ENCODE measurements at places on chromosomes 2 and 18. TPM values are rescaled to one million over a fixed set of nuclear protein-coding genes. Genes with fewer than 3 reads are reported as not detected.
A peak's percentile ranks its signal among the peaks of the same experiment; 100 is the strongest.

- no peak overlapping the region for H3K27ac ChIP-seq
- H3K27me3 ChIP-seq: no peaks in the 10 kb centered on the region
- H3K36me3 ChIP-seq: no peaks in the 10 kb centered on the region
- H3K4me3 ChIP-seq: no peak overlapping the region
Observed at GRCh38 chr2:172031536-172031935, 31.8 kb downstream of the METAP1D start.

DNA sequence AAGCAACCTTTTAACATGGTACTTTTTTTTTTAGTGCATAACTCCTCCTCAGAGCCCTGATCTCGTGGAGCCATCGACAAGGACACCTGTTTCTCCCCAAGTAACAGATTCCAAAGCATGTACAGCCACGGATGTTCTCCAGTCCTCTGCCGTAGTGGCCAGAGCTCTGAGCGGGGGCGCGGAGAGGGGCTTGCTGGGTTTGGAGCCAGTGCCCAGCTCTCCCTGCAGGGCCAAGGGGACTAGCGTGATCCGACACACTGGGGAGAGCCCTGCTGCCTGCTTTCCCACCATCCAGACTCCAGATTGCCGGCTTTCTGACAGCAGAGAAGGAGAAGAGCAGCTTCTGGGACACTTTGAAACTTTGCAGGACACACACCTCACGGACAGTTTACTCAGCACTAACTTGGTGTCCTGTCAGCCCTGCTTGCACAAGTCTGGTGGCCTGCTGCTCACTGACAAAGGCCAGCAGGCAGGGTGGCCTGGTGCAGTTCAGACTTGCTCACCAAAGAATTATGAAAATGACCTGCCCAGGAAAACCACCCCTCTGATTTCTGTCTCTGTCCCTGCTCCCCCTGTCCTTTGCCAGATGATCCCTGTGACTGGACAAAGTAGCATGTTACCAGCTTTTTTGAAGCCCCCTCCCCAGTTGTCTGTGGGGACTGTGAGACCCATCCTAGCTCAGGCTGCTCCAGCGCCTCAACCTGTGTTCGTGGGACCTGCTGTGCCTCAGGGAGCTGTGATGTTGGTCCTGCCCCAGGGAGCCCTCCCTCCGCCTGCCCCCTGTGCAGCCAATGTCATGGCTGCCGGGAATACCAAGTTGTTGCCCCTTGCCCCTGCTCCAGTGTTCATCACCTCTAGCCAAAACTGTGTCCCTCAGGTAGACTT, 4.5 kb downstream of the KLF11 start:
- no peak overlapping the region for H3K27ac ChIP-seq
- H3K27me3 ChIP-seq: no peaks in the 10 kb centered on the region
- DNase-seq: no peak
- peaks cover 52% of the 10 kb centered on the region for H3K36me3 ChIP-seq
- H3K4me3 ChIP-seq: no peak overlapping the region

DNA sequence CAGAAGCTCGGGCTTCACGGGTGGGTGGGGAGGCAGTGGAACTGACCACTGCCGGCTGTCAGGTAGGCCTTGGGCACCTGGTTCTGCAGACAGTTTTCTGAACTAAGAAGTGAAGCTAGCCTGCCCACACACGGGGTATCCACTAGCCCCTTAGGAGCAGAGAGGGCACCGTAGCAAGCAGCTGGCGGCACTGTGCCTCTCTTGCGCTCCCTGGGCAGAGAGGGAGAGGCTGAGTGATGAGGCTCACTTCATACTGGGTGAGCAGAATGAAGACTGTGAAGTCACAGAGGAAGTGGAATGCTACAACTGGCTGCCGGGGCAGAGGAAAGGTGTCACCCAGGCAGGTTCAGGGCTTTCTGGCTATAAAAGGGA, 753 bp downstream of the ITPRIPL1 start:
- H3K4me1 ChIP-seq: peaks cover 35% of the 10 kb centered on the region
- no peaks in the 10 kb centered on the region for H3K27me3 ChIP-seq
- peak overlapping the region; percentile 69 for H3K4me3 ChIP-seq
- no peaks in the 10 kb centered on the region for H3K36me3 ChIP-seq

- no peak overlapping the region for H3K4me3 ChIP-seq
- H3K27ac ChIP-seq: no peak overlapping the region
- peaks cover 72% of the 10 kb centered on the region for H3K36me3 ChIP-seq
- H3K27me3 ChIP-seq: no peaks in the 10 kb centered on the region
Observed at GRCh38 chr2:171811245-171811628, 82.8 kb downstream of the SLC25A12 start.

GRCh38 chr18:8601277-8602032, 7.8 kb upstream of the RAB12 start:
- peaks cover 45% of the 10 kb centered on the region for H3K4me1 ChIP-seq
- no peak overlapping the region for H3K27ac ChIP-seq
- no peaks in the 10 kb centered on the region for H3K36me3 ChIP-seq
- peak; percentile 66 for DNase-seq

GRCh38 chr18:44624052-44624451, 56.6 kb upstream of the SETBP1 start:
- no peak overlapping the region for H3K27ac ChIP-seq
- no peaks in the 10 kb centered on the region for H3K36me3 ChIP-seq
- no peaks in the 10 kb centered on the region for H3K4me1 ChIP-seq
- no peak overlapping the region for H3K4me3 ChIP-seq
- H3K27me3 ChIP-seq: no peaks in the 10 kb centered on the region

- no peaks in the 10 kb centered on the region for H3K36me3 ChIP-seq
- peaks cover 11% of the 10 kb centered on the region for H3K4me1 ChIP-seq
- H3K4me3 ChIP-seq: no peak overlapping the region
- DNase-seq: peak; percentile 33
Observed at GRCh38 chr2:29223851-29224692, 108.9 kb downstream of the CLIP4 start.

DNA sequence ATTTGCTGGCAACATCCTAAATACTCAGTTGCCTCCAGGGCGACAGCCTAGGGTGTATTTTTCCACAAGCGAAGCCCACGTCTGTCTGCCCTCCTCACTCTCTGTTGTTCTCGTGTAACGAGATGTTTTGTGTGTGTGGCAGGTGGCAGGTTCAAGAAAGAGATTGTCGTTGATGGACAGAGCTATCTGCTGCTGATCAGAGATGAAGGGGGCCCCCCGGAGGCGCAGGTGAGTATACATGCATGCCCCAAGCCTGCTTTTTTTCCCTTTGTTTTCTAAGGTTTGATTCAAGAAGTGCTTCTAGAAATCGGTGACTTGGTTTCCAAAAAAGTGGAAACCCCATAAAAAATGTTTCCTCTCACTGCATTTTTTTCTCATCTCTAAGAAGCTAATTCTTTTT, 247.0 kb downstream of the AGAP1 start:
- no peaks in the 10 kb centered on the region for H3K27me3 ChIP-seq
- no peaks in the 10 kb centered on the region for H3K36me3 ChIP-seq
- H3K27ac ChIP-seq: no peak overlapping the region
- no peak for DNase-seq
- no peaks in the 10 kb centered on the region for H3K4me1 ChIP-seq

GRCh38 chr2:150494234-150494945, 6.9 kb upstream of the RND3 start:
- H3K36me3 ChIP-seq: no peaks in the 10 kb centered on the region
- H3K4me1 ChIP-seq: no peaks in the 10 kb centered on the region
- H3K4me3 ChIP-seq: no peak overlapping the region
- no peak overlapping the region for H3K27ac ChIP-seq
- no peaks in the 10 kb centered on the region for H3K27me3 ChIP-seq
- DNase-seq: no peak

DNA sequence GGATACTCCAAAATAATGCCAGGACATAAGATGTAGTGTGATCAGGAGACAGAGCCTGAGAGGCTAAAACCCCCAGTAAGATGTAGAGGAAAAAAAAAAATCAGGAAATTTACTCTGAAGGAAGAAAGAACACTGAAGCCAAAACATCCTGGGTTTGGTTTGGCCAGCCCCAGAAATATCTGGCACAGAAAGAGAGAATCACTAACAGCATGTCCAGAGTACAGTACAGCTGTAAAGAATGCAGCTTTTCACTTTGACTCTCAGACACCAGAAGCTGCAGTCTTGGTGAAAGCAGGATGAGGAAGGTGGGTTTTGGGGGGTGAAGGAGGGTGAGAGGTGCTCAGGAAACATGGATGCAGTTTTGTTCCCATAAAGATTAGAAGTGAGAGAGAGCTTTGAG, 1577.7 kb upstream of the ACVR2A start:
- no peak overlapping the region for H3K4me3 ChIP-seq
- H3K27ac ChIP-seq: no peak overlapping the region
- no peak for DNase-seq
- no peaks in the 10 kb centered on the region for H3K36me3 ChIP-seq
- H3K27me3 ChIP-seq: no peaks in the 10 kb centered on the region
- H3K4me1 ChIP-seq: no peaks in the 10 kb centered on the region

- H3K27ac ChIP-seq: no peak overlapping the region
- no peaks in the 10 kb centered on the region for H3K27me3 ChIP-seq
- no peak for DNase-seq
Observed at GRCh38 chr18:74819433-74820059, 221.9 kb downstream of the ZNF407 start.

- H3K27ac ChIP-seq: peak overlapping the region; percentile 43
- H3K4me3 ChIP-seq: peak overlapping the region; percentile 75
- DNase-seq: peak; percentile 26
- peaks cover 40% of the 10 kb centered on the region for H3K4me1 ChIP-seq
- H3K36me3 ChIP-seq: peaks cover 25% of the 10 kb centered on the region
- no peaks in the 10 kb centered on the region for H3K27me3 ChIP-seq
Observed at GRCh38 chr2:70995426-70995729, 705 bp upstream of the TEX261 start.

The SANBR gene
- polyA plus RNA-seq: 3.5 TPM

The IL36B gene
- not detected for polyA plus RNA-seq

The PRSS56 gene
- not detected for polyA plus RNA-seq

The PLEKHH2 gene
- not detected for polyA plus RNA-seq

The CETN1 gene
- not detected for polyA plus RNA-seq

The BCL2 gene
- polyA plus RNA-seq: 0.58 TPM

All from CD14-positive monocyte (primary cell).